ENCODE measurements at places on chromosomes 1 and 21. TPM values are rescaled to one million over a fixed set of nuclear protein-coding genes. Genes with fewer than 3 reads are reported as not detected.

- no peak for DNase-seq
These were observed 25.7 kb downstream of the STK40 start for GRCh38 chr1:36359911-36360550.

BRWD1 gene
- 63.9 TPM for total RNA-seq

DNA sequence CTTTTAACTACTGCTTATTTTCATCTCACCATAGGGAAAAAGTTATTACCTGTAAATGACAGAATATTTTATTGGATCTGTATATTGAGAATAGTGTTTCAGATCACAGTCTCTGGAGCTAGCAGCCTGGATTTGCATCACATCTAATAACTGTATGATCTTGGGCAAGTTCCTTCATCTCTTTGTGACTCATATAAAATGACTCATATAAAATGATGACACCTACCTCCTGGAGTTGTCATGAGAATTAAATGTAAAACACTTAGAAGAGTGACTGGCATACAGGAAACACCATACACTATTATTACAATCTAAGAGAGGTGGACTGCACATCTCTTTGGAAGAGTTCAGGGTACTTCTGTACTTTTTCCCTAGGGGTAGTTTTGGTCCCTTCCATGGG is 421.3 kb downstream of the NEGR1 start:
- DNase-seq = no peak

GRCh38 chr1:35559317-35559944 is 1.8 kb downstream of the NCDN start:
- no peak for DNase-seq

SFPQ gene
- total RNA-seq = 389 TPM

ZBED6 gene
- total RNA-seq = 34.3 TPM

- DNase-seq = no peak
These were observed 41.1 kb downstream of the INPP5B start for GRCh38 chr1:37905727-37906126.

GRCh38 chr1:215018555-215018954 is 64.0 kb upstream of the KCNK2 start:
- DNase-seq = no peak

GRCh38 chr1:207420109-207420508 is 34.0 kb upstream of the CR2 start:
- no peak for DNase-seq

DNA sequence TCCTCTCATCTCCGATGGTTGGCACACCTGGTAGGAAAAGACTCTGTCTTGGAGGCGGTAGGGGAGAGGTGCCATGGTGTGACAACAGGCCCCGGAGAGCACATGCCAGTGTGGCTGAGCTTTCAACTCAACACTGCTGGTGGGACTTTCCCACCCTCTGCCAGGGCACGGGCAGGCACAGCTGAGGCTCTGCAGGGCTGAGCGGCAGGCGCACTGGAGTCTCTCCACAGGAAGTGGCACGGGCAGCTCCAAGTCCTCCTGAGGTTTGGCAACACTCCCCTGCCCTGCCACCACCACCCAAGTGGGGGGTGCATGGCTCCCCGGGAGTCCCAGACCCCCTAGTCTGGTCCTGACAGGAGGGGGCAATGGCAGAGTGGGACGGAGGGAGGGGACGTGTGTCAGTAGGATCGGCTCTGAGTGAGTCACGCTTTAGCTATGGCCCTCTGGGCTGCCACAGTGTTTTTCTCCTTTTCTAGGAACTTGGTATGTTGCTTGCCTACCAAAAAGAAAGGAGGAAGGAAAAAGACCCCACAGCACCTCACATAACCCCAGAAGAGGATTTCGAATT is 27.3 kb upstream of the EVA1B start:
- DNase-seq = no peak
